ENCODE measurements at places on chromosomes 7 and 10.

- H3K36me3 ChIP-seq: no peaks in the 10 kb centered on the region
- no peak overlapping the region for H3K4me3 ChIP-seq
- no peaks in the 10 kb centered on the region for H3K27me3 ChIP-seq
These were observed 1.5 kb downstream of the PKD1L1 start for GRCh38 chr7:47946581-47947354.

GRCh38 chr10:13949844-13950542 is 363.2 kb downstream of the PRPF18 start:
- no peaks in the 10 kb centered on the region for H3K4me1 ChIP-seq
- H3K4me3 ChIP-seq: no peak overlapping the region
- no peak overlapping the region for H3K27ac ChIP-seq
- DNase-seq: no peak
- H3K27me3 ChIP-seq: no peaks in the 10 kb centered on the region

DNA sequence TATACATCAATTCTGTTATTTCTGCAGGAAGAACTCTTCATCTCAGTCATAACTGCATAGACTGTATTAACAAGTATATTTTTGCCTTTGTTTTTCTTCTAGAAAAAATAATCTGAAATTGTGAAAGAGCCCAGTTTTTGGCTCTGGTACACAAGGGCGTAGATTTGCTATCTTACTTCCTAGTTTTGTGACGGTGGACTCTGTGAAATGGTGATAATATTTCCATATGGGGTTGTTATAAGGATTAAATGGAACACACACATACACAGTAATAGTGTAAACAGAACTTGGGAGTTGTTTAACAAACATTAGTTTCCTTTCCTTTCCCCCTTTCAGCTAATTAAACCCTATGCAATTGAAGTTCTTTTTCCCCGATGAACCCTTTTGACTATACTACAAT is 108.7 kb downstream of the MKLN1 start:
- peaks cover 42% of the 10 kb centered on the region for H3K36me3 ChIP-seq
- H3K4me3 ChIP-seq: no peak overlapping the region
- no peak for DNase-seq
- H3K4me1 ChIP-seq: no peaks in the 10 kb centered on the region

DNA sequence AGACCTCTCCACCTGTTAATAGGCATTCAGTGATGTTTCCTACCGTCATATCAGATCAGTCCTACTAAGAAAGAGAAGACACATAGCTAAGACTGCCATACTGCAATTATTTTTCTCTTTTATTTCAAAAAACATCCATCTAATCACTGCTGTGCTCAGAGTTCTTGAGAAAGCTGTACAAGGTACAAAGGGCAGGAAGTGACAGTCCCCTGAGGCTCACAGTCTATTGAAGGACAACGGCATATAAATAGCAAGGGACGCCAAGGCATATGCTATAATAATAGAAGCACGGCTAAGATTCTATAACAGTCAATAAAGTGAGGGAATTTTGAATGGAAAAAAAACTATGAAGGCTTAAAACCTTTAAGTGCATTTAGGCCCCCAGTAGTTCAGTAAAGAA is 415.3 kb upstream of the NRP1 start:
- DNase-seq: no peak
- no peak overlapping the region for H3K4me3 ChIP-seq
- no peaks in the 10 kb centered on the region for H3K27me3 ChIP-seq
- no peaks in the 10 kb centered on the region for H3K36me3 ChIP-seq
- H3K27ac ChIP-seq: no peak overlapping the region

DNA sequence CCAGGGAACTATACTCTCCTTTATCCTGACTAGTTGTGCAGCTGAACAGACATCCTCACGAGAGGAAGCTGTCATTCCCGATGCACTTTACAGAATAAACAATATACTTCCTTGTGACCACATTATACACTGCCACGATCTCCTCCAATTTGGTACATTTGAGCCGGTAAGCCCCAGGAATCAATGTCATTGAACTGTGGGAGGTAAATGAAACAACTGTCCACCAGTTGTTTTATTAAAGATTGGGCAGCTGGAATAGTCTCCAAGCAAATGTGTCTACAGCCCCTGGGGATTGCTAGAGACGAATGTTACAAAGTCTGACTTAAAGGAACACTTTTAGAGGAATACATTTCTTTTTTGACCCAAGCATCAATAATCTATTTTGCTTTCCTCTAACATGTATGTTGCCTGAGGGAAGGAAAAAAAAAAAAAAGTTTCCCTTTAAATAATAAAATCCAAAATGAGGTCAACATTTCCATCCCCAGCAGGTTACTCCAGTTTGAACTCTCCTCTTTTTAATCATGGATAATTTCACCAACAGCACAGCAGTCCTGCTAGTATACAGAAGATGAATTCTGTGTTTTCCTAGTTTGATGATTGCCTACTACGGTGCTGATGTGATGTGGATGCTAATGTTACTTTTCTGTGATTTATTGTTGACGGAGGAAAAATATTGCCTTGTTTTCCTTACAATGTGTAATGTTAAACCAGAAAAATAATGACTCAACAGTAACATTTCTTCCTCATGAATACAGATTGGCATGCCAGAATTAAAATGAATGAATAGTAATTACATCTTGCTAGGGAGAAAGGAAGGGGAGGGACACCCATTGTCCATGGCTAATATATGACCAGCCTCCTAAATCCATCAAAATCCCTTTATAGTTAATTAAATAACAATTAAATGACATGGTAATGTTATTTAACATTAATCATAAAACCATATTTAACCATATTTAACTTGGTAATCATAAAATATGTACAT is 360.9 kb downstream of the NEBL start:
- H3K36me3 ChIP-seq: no peaks in the 10 kb centered on the region
- H3K27me3 ChIP-seq: no peaks in the 10 kb centered on the region
- no peaks in the 10 kb centered on the region for H3K4me1 ChIP-seq
- H3K4me3 ChIP-seq: no peak overlapping the region
- H3K27ac ChIP-seq: no peak overlapping the region

- no peak for DNase-seq
- no peaks in the 10 kb centered on the region for H3K27me3 ChIP-seq
- H3K36me3 ChIP-seq: no peaks in the 10 kb centered on the region
These were observed 26.8 kb upstream of the TM9SF3 start for GRCh38 chr10:96613576-96613975.

Measured in activated CD4-positive, alpha-beta T cell treated with anti-CD3 and anti-CD28 coated beads, Interleukin-2, amount 10 ng/mL, durations not matched to agents 7 days and 5 days (primary cell).